NCI-H146 (cell line): ENCODE measurements at places on chromosomes 1 and 21.

DNA sequence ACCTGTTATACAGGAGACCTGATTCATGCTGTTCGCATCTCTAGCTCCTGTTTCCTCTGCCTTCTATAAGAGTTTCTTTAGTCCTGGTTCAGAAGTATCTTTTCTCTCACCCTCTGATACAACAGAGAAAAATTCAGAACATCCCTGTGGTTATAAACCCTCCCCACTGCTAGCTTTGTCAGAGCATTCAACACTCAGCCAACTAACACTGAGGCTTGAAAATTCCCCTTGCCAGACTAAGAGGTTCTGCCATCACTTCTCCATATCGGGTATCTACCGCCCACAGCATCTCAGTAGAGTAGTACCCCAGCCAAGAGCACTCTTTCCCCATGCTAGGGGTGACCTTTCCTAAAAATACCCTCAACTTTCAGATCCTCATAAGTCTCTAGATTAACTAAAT, 19.6 kb upstream of the PIK3R3 start:
- DNase-seq, result no peak

DNA sequence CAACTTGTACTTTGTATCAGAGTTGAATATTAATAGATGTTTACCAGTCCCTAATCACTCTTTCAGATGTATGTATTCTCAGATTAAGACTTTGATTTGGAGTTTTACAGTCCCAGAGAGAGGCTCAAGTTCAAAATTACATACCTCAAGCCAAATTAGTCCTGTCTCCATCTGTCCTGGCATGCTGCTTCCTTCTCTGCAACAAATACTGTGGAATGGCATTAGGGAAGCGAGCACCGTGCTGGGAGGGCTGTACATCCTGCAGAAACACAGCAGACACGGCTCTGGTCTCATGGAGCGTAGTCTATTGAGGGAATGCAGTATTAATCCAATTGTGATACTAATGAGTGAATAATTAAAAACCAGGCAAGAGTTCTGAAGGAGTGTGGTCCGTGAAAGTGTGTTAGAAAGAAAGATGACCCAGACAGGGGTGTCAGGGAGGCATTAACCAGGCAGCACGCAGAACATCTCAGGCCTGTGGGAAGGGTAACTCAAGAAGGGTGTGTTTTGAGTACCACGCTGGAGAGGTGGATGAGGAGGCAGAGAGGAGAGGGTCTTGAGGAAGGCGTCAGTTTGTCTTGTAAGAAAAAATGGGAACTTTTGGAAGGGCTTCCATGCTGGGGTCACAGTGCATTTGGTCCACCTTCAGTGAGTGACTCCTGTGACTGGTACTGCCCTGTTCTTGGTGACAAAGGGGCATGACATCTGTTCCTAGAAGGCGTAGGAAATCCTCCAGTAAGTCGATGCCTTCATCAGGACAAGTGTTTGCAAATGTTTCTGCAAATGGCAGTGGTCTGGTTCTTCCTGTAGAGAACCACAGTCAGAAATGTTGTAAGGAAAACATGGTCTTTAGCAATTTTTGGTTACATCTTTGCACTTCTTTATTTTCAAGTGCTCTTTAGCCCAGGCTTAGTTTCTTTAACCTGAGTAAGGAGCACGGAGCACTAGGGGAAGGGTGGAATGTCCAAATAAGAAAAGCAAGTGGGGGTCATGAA, 1.6 kb downstream of the RAB4A start:
- DNase-seq, result no peak

- DNase-seq, result peak; percentile 84
Observed at GRCh38 chr1:110615548-110616130, 9.5 kb upstream of the KCNA2 start.

DNA sequence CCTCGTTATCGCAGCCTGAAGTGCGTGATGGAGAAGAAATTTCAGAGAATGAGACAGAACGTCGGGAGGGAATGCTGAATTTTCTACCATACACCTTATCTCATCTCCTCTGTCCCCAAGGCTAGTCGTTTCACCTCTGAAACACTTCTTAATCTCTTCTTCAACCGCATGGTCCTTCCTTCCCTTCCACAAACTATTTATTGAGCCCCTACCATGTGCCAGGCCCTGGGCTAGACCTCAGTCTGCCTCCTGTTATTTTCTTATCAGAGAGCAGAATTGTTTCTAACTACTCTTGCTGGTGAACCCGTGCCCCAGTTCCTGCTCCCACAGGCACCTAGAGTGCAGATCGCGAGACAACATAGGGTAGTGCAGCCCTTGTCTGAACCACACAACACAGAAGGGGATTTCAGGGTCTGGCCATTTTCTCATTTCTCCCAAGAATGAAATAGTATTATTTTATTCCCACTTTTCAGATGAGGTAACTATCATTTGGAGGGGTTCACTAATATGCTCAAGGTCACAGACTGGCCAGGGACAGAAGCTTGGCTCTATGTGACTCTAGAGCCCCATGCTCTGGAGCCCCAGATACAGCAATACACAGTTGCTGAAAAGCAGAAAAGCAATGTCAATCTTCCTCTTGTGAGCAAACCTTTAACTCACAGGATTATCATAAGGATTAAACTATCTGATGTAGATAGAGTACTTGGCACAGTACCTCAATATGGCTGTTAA, 598 bp upstream of the ADIPOR1 start:
- no peak for DNase-seq

DNA sequence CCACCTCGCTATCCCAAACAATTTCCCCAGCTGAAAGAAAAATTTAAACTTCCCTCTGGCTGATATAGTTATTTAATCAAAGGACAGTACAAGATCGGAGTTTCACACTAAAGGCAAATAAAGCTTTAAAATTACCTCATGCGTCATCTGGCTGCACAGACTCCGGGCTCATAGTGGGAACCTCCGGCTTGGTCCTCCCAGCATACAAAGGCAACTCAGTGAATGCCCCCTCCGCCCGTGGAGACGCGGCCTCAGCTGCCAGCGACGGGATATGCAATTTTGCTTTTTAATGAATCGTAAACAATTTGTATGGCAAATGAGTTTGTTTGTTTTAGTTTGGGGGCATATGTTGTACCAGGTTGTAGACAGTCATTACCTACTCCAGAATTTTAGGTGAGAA, 214.6 kb upstream of the NFIA start:
- no peak for DNase-seq

- DNase-seq, result no peak
Observed at GRCh38 chr1:98402860-98403259, 258.7 kb upstream of the SNX7 start.

DNA sequence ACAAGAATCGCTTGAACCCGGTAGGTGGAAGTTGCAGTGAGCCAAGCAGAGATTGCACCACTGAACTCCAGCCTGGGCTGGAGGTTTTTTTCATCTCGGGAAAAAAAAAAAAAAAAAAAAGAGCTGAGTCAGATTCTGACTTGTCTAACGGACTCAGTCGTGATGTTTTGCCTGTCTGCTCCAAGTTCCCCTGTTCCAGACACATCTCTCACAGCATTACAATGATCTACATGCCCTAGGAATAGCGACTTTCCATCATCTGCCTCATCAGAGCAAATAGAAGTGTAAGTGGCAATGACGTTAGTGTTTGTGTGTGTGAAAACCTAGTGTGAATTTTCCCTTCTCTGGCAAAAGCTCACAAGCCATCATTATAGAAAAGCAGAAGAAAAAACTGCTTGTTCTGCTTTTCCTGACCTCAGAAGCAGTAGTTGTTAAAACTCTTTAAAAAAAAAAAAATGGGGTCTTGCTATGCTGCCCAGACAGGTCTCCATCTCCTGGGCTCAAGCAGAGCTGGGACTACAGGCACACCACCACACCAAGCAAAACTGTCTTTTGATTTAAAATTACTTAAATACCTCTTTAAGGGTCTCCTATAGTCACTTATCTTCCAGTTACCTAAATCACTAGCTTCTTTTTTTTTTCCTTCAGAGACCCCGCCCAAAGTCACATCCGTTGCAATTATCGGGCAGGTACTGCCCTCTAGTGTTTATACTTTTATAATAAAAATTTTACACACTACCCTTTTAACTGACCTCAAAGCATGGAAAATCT, 37.3 kb downstream of the PLEKHO1 start:
- DNase-seq, result peak; percentile 49

GRCh38 chr1:87712261-87713010, 383.8 kb downstream of the LMO4 start:
- no peak for DNase-seq
